ENCODE measurements at places on chromosomes 2 and 18.
A peak's percentile ranks its signal among the peaks of the same experiment; 100 is the strongest.

DNA sequence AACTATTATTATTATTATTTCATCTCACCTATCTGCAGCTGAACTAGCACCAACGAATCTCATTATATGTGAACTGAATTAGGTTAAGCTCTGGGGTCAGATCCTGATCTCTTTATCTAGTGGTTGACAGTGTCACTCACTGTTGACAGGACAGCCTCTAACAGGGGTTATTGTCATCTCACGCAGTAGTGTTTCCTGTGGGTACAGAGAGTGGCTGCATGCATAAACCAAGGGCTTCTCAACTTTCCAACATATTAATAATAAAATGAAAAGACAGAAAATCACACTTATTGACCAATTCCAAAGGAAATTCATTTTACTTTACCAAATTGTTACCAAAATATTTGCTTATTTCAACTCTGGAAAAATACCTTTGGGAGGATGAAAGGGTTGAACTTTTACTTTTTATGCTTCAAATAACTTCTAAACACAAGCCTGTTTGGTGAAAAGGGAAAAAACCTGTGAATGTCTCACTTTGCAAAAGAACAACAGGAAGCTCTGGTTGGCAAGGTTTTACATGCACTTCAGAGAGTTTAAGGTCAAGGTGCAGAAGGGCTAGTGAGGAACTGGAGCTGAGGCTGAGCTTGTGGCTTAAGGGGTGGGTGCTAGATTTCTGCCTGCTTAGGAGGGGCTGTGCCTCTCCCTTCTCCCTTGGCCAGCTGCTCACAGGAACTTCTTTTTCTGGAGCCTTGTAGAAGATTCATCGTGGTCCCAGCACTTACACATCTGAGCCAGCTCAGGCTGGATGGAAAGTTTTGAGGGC is 72.6 kb downstream of the CTAGE1 start:
- DNase-seq: no peak

- no peak for DNase-seq
Observed at GRCh38 chr2:42651057-42651456, 82.6 kb downstream of the MTA3 start.

- no peak for DNase-seq
Observed at GRCh38 chr2:208511573-208511972, 105.0 kb downstream of the PTH2R start.

- peak; percentile 8 for DNase-seq
Observed at GRCh38 chr2:154924531-154924930, 226.0 kb downstream of the KCNJ3 start.

- peak; percentile 9 for DNase-seq
Observed at GRCh38 chr2:187529977-187530721, 24.1 kb downstream of the TFPI start.

All from NCI-H69 (cell line).